ENCODE measurements at places on chromosomes 13 and 19.

DNA sequence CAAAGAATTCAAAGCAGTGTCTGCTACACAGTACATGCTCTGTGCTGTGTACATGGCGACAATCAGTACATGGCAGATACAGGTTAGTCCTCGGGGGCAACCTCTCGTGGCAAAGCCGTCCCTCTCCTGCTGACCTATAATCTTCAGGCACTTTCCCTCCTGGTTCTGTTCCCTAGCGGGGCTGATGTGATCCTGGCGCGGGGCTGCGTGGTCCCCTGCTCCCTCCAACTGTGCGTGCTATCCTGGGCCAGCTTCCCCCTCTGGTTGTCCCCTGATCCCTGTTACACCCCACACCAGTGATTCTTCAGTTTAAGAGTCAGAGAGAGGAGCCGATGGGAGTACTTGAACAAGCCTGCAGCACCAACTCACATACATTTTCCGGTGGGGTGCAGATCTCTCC, 12.1 kb downstream of the MAG start:
- no peak for DNase-seq

GRCh38 chr13:43127103-43127798, 103.9 kb downstream of the DNAJC15 start:
- DNase-seq = no peak

- no peak for DNase-seq
These were observed 21.5 kb upstream of the OXGR1 start for GRCh38 chr13:97015661-97016350.

DNA sequence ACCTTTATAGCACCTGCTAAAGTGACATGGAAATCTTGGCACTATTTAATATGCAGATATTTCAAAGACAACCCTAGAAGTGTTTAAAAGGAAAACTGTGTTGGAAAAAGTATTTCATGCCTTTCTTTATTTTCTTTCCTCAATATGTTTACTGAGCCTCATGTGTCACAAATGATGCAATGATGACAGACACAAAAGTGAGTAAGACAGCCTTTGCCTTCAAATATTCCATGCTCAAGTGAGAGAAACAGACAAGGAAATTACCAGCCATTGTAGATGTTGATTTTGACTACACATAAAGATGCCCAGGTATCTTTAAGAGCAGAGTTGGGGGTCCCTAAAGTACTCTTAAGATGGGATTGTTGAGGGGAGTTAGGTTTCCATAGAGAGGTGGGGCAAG, 48.0 kb upstream of the TPP2 start:
- DNase-seq = no peak

DNA sequence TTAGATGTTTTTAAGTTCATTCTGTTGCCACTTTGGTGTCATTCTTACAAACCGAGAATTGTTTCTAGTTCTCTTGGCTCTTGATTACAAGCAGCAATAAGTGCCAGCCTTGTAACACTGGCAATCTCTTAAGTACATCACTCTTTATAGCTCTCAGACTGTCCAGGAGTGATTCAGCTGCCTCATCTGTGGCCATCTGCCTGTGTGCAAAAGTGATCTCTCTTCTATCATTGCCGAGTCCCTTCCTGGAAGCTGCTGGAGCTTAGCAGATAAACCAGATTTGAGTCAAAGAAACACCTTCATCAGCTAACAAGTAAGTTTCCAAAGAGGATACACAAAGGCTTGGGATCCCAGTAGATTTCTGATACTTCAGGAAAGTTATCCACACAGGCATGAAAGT, 23.2 kb downstream of the STOML3 start:
- DNase-seq = no peak

GRCh38 chr13:48531416-48532255, 1.2 kb downstream of the RCBTB2 start:
- DNase-seq = no peak

DNA sequence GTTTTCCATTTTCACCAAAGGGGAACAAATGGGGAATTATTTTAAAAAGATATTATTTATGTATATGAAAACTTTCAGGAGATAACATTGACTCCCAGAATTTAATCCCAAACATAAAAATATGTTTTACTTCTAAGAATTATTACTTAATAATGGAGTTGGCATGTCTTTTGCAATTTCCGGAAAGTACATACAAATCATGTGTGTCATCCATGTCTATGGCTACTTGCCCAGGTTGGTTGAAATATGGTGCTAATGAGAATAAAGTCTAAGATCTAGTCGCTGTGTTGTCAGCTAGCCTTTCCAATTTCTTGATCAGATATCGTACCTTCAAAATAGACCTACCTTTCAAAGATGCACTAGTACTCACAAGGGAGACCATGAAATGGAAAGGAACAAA, 1003.2 kb upstream of the PCDH20 start:
- no peak for DNase-seq

- DNase-seq = no peak
These were observed 687.2 kb upstream of the KLHL1 start for GRCh38 chr13:70795484-70795883.

DNA sequence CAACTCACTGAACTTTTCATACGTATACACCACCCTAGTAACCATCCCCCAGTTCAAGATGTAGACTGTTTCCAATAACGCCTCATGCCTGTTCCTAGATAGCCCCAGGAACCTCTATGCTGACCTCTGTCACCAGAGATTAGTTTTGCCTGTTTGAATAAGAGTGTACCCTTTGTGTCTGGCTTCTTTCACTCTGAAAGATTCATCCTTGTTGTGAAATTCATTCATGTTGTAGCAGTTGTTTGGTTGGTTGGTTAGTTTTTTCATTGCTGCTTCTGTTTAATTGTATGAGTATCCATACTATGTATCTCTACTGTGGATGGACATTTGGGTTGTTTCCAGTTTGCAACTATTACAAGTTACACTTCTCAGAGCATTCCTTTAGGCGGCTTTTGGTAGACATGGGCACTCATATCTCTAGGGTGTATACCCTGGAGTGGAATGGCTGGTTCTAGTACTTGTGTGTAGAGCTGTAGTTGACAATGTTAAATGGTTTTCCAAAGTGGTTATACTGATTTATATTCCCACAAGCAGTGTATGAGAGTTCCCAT, 1.6 kb downstream of the RNASEH2B start:
- DNase-seq = no peak

DNA sequence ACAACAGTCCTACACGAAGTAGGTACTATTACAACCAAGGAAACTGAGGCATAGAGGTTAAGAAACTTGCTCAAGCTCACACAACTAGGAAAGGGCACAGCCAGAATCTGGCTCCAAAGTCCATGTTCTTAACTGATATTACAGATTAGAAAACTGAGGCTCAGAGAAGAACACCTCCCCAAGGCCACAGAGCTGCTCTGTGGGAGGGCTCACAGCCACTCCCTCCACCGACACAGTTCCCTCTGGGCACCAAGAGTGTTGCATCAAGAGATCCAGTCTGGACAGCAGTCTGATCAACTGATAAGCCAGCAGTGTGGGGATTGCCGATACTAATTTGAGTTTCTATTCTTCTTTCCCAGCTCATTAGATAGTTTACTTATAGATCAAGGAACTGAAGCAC, 29.5 kb downstream of the SLC15A1 start:
- DNase-seq = no peak
